ENCODE measurements at places on chromosomes 2 and 18. TPM values are rescaled to one million over a fixed set of nuclear protein-coding genes. Genes with fewer than 3 reads are reported as not detected.

XIRP2 gene
- not detected for total RNA-seq

DSG1 gene
- total RNA-seq, result not detected

TMEM178A gene
- 0.24 TPM for total RNA-seq

DAPL1 gene
- not detected for total RNA-seq

SLC20A1 gene
- total RNA-seq, result 46.4 TPM

Measured in hair follicle dermal papilla cell (primary cell).